ENCODE measurements at places on chromosomes 13 and 19. TPM values are rescaled to one million over a fixed set of nuclear protein-coding genes. Genes with fewer than 3 reads are reported as not detected.

GRCh38 chr19:3479834-3480215 is 500 bp downstream of the SMIM24 start:
- H3K27ac ChIP-seq, result no peak overlapping the region
- H3K4me1 ChIP-seq, result peaks cover 26% of the 10 kb centered on the region
- no peaks in the 10 kb centered on the region for H3K27me3 ChIP-seq

DNA sequence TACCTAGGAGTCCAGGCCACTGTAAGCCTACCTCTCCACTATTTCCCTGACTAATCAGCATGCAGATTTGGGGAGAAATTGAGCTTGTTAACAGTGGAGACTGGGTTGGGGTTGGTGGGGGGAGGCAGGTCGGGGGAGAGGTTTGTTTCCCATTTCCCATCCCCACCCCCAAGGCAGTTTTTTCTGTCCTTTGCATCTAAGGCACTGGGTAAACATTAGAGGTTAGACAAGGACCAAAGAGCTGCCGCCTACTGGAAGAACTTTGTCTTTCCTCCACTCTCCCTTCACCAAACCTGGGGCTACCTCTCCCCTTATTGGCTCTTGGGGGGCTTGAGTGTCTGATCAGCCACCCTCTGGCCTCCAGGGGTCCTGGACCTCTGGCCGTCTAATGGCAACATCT is 953 bp downstream of the KCNN4 start:
- no peak for DNase-seq
- peak overlapping the region; percentile 5 for H3K27ac ChIP-seq
- no peaks in the 10 kb centered on the region for H3K36me3 ChIP-seq
- no peaks in the 10 kb centered on the region for H3K27me3 ChIP-seq
- peaks cover 7% of the 10 kb centered on the region for H3K4me1 ChIP-seq

GPR18 gene
- total RNA-seq, result not detected

- no peak overlapping the region for H3K4me3 ChIP-seq
- H3K36me3 ChIP-seq, result no peaks in the 10 kb centered on the region
- no peak overlapping the region for H3K27ac ChIP-seq
- H3K27me3 ChIP-seq, result no peaks in the 10 kb centered on the region
- H3K4me1 ChIP-seq, result peaks cover 7% of the 10 kb centered on the region
Measured at GRCh38 chr19:48108997-48109782, 1.4 kb downstream of the PLA2G4C start.

ZNF557 gene
- 8.3 TPM for total RNA-seq

GRCh38 chr19:13319526-13319925 is 169.3 kb downstream of the IER2 start:
- H3K4me1 ChIP-seq, result no peaks in the 10 kb centered on the region
- H3K4me3 ChIP-seq, result no peak overlapping the region
- no peak for DNase-seq
- no peaks in the 10 kb centered on the region for H3K27me3 ChIP-seq
- H3K36me3 ChIP-seq, result no peaks in the 10 kb centered on the region

FFAR1 gene
- total RNA-seq, result not detected

DNA sequence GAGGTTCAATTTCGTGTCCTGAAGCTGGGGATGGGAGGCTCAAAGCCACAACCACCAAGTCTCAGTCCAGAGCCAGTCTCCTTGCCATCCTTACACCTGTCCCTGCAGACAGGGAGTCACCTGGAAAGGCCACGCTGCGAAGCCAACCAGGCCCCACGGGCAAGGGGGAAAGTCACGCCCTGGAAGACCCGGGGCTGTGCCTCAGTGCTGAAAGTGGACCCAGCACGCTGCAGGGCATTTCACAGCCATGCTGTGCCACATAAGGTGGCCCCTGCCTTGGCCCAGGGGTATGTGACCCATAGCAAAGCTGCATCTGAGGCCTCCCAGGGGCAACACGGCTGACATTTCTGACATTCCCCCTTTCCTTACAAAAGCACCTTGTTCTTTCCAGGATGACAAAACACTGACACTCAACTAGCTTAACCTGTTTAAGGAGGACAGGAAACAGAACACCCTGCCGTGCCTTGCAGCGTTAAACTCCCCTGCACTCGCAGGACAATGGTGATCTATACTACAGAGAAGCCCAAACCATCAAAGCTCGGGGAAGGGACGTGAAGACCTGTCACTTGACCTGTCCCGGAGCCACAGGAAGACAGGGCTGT is 14.8 kb downstream of the CHERP start:
- H3K4me1 ChIP-seq, result no peaks in the 10 kb centered on the region
- no peaks in the 10 kb centered on the region for H3K27me3 ChIP-seq
- H3K4me3 ChIP-seq, result no peak overlapping the region
- peaks cover 9% of the 10 kb centered on the region for H3K36me3 ChIP-seq
- H3K27ac ChIP-seq, result no peak overlapping the region

FAM83E gene
- 6.8 TPM for total RNA-seq

- H3K4me1 ChIP-seq, result no peaks in the 10 kb centered on the region
- no peak overlapping the region for H3K27ac ChIP-seq
- no peaks in the 10 kb centered on the region for H3K27me3 ChIP-seq
- H3K4me3 ChIP-seq, result no peak overlapping the region
- H3K36me3 ChIP-seq, result no peaks in the 10 kb centered on the region
Measured at GRCh38 chr19:29576761-29577648, 29.1 kb upstream of the POP4 start.

DNA sequence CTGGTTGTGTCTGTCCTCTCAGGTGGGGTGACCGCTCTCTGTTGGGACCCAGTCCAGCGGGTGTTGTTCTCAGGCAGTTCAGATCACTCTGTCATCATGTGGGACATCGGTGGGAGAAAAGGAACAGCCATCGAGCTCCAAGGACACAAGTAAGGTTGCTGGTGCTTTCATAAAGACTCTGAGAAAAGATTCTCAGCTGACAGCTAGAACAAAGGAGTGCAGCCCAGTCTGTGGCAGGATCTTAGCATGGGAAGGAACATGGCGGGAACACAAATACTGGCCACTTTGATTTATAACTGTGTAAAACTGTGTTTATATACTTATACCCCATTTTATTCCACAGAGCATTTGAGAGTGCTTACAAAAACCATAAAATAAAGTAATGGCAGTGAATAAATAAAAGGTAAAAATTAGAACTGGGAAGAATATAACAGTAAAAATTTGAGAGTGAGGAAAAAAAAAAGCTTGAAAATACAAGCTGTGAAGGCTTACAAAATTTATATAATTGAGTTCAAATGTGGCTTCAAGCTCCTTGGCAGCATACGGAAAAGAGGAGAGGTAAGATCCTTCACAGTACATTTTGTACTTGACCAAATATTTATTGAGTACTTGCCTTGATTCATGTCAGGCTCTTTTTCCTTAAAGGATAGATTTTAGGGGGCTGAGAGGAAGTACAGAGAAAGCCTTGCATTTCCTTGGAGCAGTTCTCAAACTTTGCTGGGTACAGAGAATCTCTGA is 64.8 kb downstream of the DHRS12 start:
- DNase-seq, result no peak
- H3K4me3 ChIP-seq, result no peak overlapping the region
- no peak overlapping the region for H3K27ac ChIP-seq
- H3K4me1 ChIP-seq, result no peaks in the 10 kb centered on the region
- no peaks in the 10 kb centered on the region for H3K36me3 ChIP-seq
- no peaks in the 10 kb centered on the region for H3K27me3 ChIP-seq

GRCh38 chr19:6414793-6415590 is 9.6 kb downstream of the KHSRP start:
- DNase-seq, result peak; percentile 32
- peaks cover 5% of the 10 kb centered on the region for H3K36me3 ChIP-seq
- H3K4me3 ChIP-seq, result no peak overlapping the region
- no peak overlapping the region for H3K27ac ChIP-seq
- H3K27me3 ChIP-seq, result no peaks in the 10 kb centered on the region

CEACAM6 gene
- 10.7 TPM for total RNA-seq

GRCh38 chr19:3054972-3055740 is 7.1 kb downstream of the TLE5 start:
- H3K4me3 ChIP-seq, result no peak overlapping the region
- peak overlapping the region; percentile 58 for H3K27ac ChIP-seq
- no peak for DNase-seq
- H3K27me3 ChIP-seq, result no peaks in the 10 kb centered on the region

DNA sequence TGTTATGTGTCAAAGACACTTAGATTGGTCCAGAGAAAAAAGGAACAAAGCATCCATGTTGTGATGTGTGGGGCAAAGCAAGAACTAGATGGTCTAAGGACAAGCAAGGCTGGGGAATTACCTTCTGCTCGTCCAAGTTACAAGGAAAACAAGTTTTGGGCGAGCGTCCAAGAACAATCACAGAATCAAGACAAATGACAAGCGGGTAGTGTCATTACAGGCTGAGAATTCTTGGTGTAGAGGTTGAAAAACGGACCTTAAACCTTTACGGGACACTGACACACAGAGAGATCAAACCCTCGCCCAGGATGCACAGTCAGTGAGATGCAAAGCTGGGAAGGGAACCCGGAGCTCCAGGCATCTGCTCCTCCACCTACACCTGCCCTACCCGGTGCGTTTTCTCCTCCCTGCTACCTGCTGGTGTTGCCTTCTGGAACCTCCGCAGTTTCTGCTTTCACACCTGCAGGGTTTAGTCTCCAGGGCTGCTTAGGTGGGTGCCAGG is 515 bp upstream of the ZNF324B start:
- H3K4me1 ChIP-seq, result peaks cover 3% of the 10 kb centered on the region
- no peak for DNase-seq

GRCh38 chr13:113404723-113405471 is 41.0 kb upstream of the GRTP1 start:
- no peaks in the 10 kb centered on the region for H3K36me3 ChIP-seq
- DNase-seq, result peak; percentile 30
- no peaks in the 10 kb centered on the region for H3K4me1 ChIP-seq
- H3K27me3 ChIP-seq, result no peaks in the 10 kb centered on the region
- H3K4me3 ChIP-seq, result no peak overlapping the region

TTC9B gene
- not detected for total RNA-seq

DNA sequence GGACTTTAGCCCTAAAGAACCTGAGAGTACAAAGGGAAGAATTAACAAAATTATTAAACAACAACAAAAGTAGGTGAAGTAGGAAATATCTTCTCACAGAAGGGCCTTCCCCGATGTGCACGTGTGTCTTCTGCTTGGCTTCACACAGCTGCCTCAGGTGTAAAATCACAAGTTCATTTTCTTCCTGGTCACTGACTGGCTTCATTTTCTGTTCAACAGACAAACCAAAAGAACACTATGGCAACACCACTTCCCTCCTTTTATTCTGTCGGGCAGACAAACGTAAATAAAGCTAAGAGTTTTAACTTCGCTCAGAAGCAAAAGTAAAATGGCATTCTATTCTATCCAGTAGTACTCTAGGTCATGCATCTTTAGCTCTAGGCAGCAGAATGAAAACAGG is 140.9 kb downstream of the TBC1D4 start:
- H3K36me3 ChIP-seq, result no peaks in the 10 kb centered on the region
- no peaks in the 10 kb centered on the region for H3K27me3 ChIP-seq
- H3K4me3 ChIP-seq, result no peak overlapping the region
- no peak for DNase-seq
- H3K4me1 ChIP-seq, result peaks cover 33% of the 10 kb centered on the region

GRCh38 chr13:98195054-98195791 is 18.2 kb upstream of the RNF113B start:
- H3K4me1 ChIP-seq, result peaks cover 8% of the 10 kb centered on the region
- no peaks in the 10 kb centered on the region for H3K36me3 ChIP-seq
- no peaks in the 10 kb centered on the region for H3K27me3 ChIP-seq
- DNase-seq, result no peak

DNA sequence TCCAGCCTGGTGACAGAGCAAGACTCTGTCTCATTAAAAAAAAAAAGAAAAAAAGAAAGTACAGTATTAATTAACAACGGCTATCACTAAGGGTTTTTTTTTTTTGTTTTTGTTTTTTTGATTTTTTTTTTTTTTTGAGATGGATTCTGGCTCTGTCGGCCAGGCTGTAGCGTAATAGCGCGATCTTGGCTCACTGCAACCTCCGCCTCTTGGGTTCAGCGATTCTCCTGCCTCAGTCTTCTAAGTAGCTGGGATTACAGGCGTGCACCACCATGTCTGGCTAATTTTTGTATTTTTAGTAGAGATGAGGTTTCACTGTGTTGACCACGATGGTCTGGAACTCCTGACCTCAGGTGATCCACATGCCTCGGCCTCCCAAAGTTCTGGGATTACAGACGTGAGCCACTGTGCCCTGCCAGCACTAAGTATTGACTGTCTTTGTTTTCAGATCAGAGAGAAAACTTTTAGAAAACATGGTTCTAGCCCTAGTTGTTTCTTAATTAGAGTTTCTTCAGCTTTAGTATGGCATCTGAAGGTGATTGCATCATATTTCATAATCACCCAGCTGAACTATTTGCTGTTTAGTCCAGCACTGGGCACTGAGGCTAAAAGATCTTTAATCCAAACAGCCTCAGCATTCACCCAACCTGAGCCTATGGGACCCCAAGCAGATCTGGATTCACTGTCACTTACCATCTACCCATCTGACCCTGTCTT is 2.7 kb upstream of the GATAD2A start:
- H3K27ac ChIP-seq, result peak overlapping the region; percentile 70
- no peak for DNase-seq
- no peaks in the 10 kb centered on the region for H3K36me3 ChIP-seq
- no peaks in the 10 kb centered on the region for H3K27me3 ChIP-seq
- peaks cover 14% of the 10 kb centered on the region for H3K4me1 ChIP-seq

DNA sequence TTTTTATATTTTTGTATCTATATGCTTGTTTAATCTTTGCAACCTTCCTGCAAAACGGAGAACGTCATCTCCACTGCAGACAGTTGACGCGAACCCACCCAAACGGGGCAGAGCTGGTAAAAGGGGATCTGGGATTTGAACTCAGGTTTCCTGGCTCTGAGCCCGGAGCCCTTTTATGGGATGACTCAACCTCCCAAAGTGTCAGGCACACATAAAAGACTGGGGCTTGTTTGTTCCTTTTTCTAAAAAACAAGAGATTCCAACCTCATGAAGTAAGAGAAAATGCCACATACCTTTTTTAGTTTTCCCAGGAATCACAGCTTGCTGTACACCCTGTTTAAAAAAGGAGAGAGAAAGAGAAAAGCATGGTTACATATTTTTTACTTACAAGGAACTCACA is 78.9 kb downstream of the GADD45B start:
- no peak for DNase-seq
- peak overlapping the region; percentile 35 for H3K27ac ChIP-seq
- H3K4me1 ChIP-seq, result peaks cover 19% of the 10 kb centered on the region
- H3K4me3 ChIP-seq, result no peak overlapping the region
- no peaks in the 10 kb centered on the region for H3K27me3 ChIP-seq

GRCh38 chr13:98175043-98175442 is 2.0 kb downstream of the RNF113B start:
- H3K36me3 ChIP-seq, result peaks cover 1% of the 10 kb centered on the region
- H3K4me3 ChIP-seq, result no peak overlapping the region
- H3K27ac ChIP-seq, result no peak overlapping the region
- no peak for DNase-seq
- no peaks in the 10 kb centered on the region for H3K27me3 ChIP-seq

DNA sequence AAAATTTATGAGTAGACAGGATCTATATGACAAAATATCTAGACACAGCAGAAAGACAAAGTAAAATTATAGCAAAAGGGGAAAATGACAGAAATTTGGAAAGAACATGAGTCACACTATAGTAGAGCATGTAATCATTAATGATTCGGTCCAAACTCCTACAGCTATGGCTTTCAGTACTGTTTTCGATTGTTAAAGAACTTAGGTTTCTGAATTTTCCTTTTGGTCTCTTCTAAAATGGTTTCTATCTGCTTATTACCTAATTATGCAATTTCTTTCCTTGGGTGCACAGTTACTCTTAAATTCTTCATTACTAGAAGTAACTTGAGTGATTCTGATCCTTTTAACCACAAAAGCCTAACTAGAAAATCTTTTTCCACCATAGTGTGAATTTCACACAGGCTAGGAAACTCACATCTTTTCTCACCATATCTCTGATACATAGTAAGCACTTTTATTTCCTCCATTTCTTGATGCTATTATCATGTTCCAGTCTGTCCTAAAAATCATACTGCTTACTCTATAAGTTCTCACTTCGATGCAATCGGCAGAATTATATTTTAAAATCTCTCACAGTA is 1101.4 kb downstream of the PCDH9 start:
- no peak overlapping the region for H3K4me3 ChIP-seq
- no peak overlapping the region for H3K27ac ChIP-seq
- no peak for DNase-seq
- H3K27me3 ChIP-seq, result no peaks in the 10 kb centered on the region
- H3K4me1 ChIP-seq, result no peaks in the 10 kb centered on the region

ZNF442 gene
- 1.9 TPM for total RNA-seq

Measured in Caco-2 (cell line).